ENCODE measurements at places on chromosomes 12 and 14.

GRCh38 chr12:9406564-9407424, 198.6 kb upstream of the PZP start:
- no peak for DNase-seq

- no peak for DNase-seq
These were observed 366.7 kb downstream of the DUSP6 start for GRCh38 chr12:88985631-88986030.

DNA sequence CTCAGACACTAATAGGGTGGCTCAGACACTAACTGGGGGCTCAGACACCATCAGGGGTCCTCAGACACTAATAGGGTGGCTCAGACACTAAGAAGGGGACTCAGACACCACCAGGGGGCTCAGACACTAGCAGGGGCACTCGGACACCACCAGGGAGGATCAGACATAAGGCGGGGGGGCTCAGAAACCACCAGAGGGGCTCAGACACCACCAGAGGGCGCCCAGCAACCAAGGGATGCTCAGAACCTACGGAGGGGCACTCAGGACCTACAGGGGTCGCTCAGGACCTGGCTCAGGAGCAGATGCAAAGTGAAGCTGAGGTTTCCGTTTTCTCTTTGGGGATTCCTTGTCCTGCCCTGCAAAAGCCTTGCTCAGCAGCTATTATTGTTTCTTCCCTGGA, 448.5 kb downstream of the TMEM121 start:
- DNase-seq: no peak

- peak; percentile 67 for DNase-seq
These were observed 121.9 kb downstream of the PIK3C2G start for GRCh38 chr12:18383203-18383602.

DNA sequence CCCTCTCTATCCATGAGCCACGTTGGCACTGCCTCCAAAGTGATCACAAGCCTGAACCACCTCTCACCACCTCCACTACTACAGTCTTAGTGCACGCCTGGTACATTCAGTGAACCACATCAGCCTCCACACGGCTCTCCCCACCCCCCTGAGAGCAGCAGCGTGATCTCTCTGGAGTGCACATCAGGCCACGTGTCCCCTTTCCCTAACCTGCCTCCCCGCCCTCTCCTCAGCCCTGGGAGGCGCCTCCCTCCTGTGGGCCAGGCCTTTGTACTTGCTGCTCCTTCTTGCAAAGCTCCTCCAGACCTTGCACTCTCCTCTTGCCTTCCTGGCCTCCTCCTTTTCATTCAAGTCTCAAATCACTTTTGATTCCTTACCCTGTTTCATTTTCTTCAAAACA, 49.8 kb downstream of the SLC6A12 start:
- DNase-seq: no peak

DNA sequence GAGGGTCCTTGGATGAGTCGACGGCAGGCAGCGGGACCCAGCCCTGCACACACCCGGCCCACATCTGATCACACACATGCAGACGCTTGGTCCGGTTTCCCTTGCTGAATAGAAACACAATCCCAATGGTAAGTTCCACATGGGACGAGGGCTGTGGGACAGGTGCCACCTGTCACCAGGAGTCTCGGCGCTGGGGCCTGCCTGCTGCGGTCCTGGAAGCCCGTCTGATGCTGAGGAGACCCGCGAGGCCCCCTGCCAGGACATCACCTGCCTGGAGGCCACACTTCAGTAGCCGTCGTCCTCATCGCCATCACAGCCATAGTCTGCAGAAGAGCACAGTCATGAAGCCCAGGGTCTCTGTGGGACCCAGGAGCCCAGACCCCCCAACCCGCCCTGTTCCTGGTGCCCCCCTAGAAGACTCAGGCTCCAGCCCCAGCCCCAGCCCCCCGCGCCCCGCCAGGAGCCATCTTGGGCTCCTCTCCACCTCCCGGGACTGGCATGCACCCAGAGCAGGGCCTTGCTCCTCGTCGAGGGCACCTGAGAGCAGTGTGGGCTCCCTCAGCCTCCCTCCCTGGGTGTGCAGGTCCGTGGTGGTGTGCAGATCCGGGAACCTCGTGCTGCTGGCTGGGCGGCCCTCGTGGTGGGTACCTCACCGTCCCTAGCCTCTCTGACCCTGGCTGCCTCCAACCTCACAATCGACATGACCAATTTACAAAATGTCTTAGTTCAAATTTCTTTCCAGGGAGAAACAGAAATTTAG, 29.3 kb upstream of the NUDT14 start:
- no peak for DNase-seq

DNA sequence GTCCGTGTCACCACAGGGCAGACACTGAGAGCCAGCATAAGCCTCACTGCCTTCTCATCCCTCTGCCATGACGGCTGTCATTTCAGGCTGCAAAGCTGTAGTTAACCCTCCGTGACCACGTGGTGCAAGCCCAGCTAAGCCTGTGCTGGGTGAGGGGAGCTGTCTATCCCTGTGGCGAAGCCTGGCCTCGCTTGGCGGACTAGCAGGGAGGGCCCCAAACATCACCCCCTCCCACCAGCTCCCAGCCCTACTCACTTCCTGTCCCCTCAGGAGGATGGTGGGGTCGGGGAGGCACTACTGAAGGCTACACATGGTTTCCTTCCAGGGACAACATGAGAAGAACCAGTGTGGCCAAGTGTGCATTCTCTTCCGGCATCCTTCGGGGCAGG, 88.2 kb downstream of the CHGA start:
- no peak for DNase-seq

- no peak for DNase-seq
These were observed 134.9 kb upstream of the MAX start for GRCh38 chr14:65237023-65237814.

GRCh38 chr14:66539034-66539433, 31.1 kb downstream of the GPHN start:
- no peak for DNase-seq

DNA sequence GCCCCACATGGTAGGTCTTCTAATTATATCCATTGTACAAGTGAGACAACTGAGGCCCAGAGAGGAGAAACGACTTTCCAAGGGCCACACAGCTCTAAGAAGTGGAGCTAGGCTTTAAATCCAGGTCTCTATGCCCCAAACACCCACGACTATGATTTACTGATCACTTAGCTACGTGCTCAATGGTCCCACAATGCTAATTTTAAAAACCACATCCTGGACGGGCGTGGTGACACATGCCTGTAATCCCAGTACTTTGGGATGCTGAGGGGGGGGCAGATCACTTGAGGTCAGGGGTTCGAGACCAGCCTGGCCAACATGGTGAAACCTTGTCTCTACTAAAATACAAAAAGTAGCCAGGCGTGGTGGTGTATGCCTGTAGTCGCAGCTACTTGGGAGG, 8.4 kb upstream of the MLEC start:
- no peak for DNase-seq

DNA sequence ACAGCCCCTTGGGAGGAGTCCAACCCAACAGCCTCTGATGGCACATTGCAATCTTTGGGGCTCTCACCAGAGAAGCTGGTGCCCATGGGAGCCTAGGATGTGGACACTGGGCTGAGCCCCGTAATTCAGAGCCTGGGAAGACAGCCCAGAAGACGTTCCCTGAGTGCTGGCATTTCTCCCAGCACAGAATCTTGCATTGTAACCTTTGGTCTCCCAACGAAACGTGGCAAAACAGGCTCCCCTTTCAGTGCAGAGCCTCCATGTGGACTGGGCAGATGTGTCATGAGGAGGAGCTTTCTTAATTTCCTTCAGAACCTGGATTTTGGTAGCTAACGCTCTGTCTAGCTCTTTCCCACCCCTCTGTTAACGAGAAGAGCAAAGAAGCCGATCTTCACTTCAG, 26.3 kb downstream of the BATF start:
- no peak for DNase-seq

GRCh38 chr14:96176275-96176674, 28.4 kb upstream of the BDKRB2 start:
- no peak for DNase-seq

DNA sequence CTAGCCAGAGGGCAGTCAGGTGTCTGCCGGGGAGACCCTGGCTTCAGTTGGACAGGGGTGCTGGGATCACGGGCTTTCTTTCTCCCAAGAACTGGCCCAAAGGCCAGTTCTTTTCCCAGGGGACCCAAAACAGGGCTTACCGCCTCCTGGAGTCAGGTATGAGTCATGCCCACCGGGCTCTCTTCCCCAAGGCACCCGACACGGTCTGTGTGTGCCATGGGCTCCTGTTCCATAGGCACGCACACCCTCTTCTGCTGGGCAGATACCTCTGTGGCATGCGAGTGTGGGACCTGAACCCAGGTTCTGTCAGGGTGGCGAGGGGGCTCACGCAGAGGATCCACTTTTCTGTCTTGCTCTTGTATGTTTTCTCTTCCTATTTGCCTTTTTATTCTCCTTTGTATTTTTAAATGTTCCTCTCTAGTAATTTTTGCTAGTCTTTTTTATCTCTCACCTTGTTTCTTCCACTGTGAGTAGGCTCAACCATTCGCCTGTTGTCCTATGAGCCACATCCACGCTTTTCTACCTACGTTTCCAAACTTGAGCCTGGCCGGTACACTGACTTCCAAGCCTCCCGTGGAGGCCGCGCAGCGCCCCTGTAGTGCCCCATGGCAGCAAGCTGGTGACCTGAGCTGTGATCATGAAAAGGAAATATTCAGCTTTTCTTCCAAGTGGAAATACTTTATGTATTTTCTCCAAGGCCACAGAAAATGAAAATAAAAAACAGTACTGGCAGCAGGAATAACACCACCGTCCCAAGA, 362.2 kb downstream of the CACNA1C start:
- no peak for DNase-seq

DNA sequence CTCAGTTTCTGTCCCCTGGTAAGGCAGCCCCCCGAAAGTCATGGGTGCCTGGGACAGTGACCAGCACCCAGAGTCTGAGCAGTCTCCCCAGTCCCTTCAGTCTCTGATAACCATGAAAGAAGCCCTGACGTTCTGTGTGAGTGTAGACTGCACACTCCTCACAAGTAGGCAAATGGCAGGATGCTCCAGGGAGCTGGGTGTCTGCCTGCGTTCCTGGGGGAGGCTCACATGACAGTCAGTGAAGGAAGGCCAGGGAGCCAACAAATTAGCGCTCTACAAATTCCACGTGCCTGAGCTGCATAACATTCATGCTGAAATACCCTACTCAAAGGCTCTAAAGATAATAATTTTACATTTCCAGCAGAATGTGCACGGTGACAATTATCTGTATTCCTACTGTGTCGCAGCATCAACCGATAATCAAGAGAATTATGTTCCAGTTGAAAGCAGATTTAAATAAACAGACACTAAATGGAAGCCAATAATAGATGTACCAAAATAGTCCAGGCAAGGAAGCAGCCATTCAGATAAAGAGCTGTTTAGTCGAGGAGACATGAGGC, 56.3 kb downstream of the ASCL1 start:
- DNase-seq: no peak

DNA sequence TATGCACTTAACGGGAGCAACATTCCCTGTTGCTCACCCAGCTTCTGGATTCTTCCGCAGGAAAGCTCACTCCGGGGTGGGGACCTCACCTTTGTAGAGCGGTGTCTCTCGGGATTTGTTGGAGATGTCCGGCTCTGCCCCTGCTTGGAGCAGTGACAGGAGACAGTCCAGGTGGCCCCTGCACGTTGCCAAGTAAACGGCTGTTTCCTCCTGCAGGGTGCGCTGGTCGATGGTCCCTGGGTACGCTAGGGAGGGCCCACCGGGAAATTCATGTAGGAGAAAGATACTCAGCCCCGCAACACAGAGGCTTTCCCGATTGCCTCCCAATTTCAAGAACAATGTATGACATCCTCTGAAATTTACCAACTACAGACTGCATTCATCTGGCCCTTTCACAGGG, 23.1 kb downstream of the ASB2 start:
- no peak for DNase-seq
